ENCODE measurements at places on chromosomes 4 and X.
A peak's percentile ranks its signal among the peaks of the same experiment; 100 is the strongest.

DNA sequence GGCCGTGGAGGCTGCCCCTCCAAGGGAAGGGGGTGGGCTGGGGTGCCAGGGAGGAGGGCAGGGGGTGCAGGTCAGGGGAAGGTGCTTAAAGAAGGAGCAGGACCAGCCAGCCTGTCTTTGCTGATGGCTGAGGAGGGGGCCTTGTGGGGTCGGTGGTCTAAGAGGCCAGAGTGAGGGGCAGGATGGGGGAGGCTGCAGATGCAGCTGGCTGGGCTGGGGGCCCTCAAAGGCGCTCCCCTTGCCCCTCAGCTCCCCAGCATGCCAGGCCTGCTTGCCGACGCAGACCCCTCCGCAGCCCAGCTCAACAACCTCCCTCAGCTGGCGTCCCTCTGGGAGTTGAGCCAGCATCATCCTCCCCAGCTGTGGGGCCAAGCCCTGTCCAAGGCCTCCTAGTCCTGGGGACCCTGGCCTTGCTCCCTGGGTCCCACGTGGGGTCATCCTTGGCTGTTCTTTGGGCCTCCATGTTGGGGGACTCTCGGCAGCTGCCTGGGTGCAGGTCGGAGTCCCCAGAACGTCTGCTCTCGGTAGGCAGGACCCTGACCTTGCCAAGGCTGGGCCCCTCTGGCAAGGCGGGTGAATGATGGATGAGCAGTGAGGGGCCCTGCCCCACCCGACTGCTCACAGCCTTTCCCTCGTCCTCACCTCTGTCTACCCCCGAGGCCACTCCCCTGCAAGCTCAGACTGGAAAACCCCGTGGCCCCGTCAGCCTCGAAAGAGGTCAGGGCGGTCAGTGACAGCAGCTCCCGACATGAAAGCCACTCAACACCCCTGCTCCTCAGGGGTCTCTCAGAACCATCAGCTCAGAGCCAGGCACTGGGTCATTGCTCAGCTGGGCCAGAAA, 119.4 kb downstream of the FAM53A start:
- no peak for DNase-seq

DNA sequence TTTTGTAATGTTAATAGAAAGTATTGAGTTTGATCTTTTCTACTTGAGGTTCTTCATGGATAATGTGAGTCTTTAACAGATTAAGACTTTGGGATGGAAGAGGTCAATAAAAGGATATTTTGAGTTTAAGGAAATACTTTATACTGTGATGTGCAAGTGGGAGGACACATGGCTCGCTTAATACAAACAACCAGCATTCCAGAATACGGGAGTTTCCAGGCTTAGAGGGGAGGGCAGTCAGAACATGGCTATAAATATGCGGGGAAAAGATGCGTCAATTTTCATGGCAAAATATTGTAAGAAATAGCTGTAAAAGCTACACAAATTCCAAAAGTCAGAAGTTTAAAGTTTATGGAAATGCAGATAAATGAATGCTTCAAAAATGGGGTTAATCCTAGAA, 192.3 kb downstream of the AASDH start:
- no peak for DNase-seq

DNA sequence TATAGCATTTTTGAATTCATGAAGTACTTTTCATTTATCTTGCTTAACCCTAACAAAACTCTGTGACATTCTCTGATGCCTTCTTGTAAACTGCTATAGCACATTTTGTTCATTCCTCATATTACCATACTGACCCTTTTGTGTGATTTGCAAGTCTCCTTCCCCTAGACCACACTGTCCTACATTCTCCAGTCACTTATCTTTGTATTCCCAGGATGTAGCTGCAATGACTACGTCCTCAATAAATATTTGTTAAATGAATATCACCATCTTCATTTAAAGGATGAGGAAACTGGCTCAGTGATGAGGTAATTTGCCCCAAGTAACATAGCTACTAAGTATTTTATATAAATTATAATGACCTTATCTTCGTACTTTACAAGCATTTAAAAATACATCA, 11.9 kb downstream of the HUWE1 start:
- no peak for DNase-seq

DNA sequence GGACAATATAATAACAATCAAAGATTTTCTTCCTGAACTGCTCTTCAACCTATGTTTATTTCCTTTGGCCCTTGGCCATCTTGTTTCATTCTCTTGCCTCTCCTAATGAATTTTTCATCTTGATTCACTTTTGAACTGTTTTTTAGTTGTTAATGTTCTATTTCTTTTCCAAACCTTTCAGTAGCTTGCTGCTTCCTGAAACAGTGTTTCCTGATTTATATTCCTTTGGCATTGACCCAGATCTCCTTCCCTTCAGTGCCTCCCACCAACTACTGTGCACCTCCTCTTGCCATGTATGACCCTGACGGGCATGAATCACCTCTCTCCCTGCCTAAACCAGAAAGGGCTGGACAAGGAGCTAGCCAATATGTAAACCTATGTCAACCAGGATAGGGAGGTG, 25.6 kb upstream of the SPP1 start:
- no peak for DNase-seq

- DNase-seq, result no peak
These were observed 20.5 kb upstream of the WDR44 start for GRCh38 chrX:118325453-118325852.

DNA sequence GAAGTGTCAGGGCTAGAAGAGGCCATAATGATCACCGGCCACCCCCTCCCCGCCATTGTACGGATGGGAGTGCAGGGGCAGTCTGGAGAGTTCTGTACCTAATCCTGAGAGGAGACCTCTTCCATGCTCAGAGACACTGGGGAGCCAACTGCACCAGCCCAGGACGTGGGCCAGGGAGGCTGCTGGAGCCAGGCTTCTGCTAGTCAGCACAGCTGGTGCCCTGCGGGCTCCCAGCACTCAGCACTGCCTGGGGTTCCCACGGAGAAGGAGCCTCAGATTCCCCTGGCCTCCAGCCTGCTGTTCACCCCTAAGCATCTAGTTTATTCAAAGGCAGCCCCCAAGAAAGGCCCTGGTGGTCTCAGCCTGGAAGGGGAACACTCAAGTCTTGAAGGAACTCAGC, 28.8 kb downstream of the ABLIM2 start:
- no peak for DNase-seq

DNA sequence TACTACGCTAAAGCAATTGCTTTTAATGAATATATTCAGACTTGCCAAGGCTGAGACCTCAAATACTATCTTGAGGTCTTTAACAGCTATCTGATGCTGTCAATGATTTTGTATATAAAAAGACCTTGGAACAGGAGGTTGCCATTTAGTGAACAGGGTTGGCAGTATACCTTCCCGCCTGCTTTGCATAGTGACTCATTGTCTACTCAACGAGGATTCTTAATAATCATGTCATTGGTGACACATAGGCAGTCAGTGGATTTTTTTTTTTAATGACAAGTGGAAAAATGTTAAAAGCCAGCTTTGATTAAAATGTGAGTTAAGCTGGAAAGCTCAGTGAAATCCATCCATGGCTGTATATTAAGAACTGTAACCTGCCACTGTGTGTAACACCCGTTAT, 164.0 kb downstream of the ASMT start:
- DNase-seq, result no peak

DNA sequence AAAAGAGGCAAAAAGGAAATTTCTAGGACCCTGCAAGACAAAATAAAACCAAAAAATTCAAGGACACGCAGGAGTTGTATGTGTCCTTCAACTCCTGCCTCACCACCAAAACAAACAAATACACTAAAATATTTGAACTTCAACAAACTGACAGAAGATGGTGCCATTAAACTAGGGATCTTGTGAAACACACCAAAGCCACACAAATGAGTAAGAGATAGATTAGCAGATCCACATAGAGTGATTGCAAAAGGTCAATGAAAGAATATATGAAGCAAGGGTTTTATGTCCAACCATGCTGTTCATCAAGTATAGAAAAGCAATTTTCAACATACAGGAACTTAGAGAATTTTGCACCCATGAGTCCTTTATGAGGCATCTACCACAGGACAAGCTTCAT, 40.1 kb upstream of the SCML1 start:
- no peak for DNase-seq

- no peak for DNase-seq
These were observed 92.5 kb downstream of the PRSS12 start for GRCh38 chr4:118260309-118260708.

DNA sequence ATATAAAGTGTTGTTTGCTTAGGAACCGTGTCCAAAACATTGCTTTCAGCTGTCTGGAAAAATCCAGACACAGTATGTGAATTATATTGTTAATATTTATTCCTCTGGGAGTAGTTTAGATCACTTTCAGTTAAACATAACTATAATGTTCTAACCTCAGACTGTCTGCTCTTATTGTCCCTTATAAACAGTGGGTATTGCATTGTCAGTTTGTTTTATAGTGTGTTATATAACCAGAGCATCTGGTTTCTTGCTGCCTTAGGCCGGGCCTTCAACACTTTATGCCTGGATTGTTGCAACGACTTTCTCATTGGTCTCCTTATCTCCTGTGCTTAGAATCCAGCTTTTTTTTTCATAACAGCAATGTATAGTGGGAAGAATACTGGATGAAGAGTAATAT, 26.4 kb downstream of the ATG4A start:
- no peak for DNase-seq

- no peak for DNase-seq
These were observed 43.1 kb downstream of the TMEM164 start for GRCh38 chrX:110046001-110046400.

GRCh38 chr4:157271166-157271869, 50.8 kb downstream of the GRIA2 start:
- DNase-seq, result no peak

- no peak for DNase-seq
These were observed 21.2 kb downstream of the SPRY1 start for GRCh38 chr4:123417813-123418212.

DNA sequence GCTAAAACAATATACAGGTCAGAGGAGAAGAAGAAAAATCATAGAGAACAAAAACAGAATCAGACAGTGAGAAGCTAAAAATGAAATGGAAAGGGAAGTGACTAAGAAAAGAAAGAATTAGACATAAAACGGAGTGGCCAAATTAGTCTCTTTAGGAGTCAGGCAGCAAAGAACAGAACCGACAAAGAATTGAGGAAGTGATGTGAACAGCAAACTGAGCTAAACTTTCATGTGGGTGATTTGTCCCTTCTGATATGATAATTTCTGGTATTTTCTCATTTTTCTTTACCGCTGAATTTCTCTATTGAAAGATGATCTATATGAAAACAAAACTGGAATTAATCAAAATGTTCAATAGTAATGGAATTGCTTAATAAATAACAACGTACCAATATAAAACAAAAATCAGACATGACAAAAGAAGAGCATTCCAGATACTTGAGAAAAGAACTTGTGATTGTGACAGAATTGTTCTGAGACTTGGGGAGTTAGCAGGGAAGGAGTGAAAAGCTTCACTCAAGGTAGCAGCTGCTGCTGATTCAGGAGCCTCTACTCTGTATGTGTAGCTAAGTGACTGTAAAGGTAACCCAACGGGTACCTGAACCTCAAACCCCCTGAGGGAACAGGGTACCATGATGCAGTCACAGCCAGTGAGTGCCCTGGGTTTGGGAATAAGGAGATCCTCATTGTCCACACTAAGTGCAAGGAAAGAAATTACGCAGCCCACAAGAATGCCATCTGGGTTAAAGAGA, 8.8 kb downstream of the TAPT1 start:
- no peak for DNase-seq

DNA sequence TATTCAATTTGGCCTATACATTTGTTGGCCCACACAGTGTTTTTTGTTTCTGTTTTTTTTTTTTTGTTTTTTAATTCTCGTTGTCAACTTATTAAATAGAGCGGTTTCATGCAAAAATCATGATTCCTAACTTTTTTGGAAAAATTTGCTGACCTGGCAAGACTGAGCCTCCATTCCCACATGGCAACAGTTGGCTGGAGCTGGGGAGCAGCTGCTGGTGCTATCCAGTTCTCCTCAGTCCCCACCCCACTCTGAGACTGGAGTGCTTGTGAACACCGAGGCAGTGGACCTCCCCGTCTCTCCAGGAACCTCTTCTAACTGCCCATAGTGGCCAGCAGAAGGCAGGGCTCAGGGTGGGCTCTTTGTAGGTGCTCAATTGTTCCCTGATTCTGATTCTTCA, 95.7 kb upstream of the OTUD4 start:
- no peak for DNase-seq

GRCh38 chr4:95929448-95930064, 89.7 kb downstream of the PDHA2 start:
- no peak for DNase-seq

GRCh38 chrX:10875995-10876394, 235.1 kb upstream of the HCCS start:
- no peak for DNase-seq

- no peak for DNase-seq
These were observed 7.0 kb upstream of the TRPC5OS start for GRCh38 chrX:111868726-111869638.

GRCh38 chr4:96228463-96228862, 388.6 kb downstream of the PDHA2 start:
- no peak for DNase-seq

GRCh38 chr4:120331486-120332370, 265.1 kb upstream of the MAD2L1 start:
- no peak for DNase-seq

- peak; percentile 94 for DNase-seq
These were observed at the start of gene RASGEF1B for GRCh38 chr4:81471588-81472280. RASGEF1B (minus strand) TSS chr4:81471907; CDS start chr4:81459508, 12,399 bp downstream.

- DNase-seq, result no peak
These were observed 71.0 kb downstream of the PRRG1 start for GRCh38 chrX:37420185-37420584.

GRCh38 chr4:77232653-77233052, 75.6 kb downstream of the CCNG2 start:
- DNase-seq, result no peak

- no peak for DNase-seq
These were observed 6.5 kb upstream of the JAKMIP1 start for GRCh38 chr4:6206771-6207290.

- DNase-seq, result no peak
These were observed 88.9 kb downstream of the CC2D2A start for GRCh38 chr4:15558561-15558960.

DNA sequence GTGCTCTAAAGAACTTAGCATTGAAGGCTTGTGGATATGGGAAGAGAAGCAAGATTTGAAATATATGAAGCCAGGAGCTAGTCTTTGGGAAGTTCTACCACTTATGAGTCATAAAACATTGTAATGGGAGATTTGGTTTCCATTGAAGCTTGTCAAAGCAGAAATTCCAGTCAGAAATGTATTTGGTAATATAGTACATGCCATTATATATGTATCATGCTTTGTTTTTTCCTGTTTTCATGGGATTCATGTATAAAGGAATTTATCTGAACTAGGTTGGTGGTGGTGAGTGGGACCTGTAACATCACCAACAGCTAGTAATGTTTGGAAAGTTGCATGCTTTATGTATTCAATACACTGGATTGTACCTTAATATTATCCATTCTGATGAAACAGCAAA, 14.6 kb upstream of the DCAF8L2 start:
- no peak for DNase-seq

Measured in stimulated activated CD4-positive, alpha-beta T cell treated with anti-CD3 and anti-CD28 coated beads, Interleukin-4, amount 100 ng/mL, for 48 hours (primary cell).